T-helper 17 cell (primary cell): ENCODE measurements at places on chromosomes 11 and 22. TPM values are rescaled to one million over a fixed set of nuclear protein-coding genes. Genes with fewer than 3 reads are reported as not detected.

DNA sequence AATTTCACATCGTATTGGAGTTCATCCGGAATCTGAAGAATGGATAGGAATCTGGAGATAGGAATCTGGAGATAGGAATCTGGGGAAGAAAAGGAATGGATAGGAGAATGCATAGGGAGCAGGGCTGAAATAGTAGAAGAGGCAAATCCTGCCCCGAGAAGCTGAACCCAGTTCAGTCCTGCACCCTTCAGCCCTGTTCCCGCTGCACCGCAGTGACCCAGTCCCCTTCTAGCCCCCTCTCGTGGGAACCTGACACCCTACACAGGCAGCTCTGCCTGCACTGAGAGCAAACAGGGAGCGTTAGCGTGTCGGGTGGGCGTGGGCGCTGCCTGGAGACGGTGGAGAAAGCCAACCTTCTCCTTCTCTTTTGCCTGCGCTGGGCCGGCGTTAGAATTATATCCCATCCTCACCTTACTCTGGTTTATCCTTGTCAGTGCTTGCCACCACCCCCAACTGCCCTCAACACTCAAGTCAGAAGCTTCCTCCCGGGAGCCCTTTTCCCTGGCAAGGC is 1.0 kb upstream of the CCKBR start:
- DNase-seq, result no peak

DNA sequence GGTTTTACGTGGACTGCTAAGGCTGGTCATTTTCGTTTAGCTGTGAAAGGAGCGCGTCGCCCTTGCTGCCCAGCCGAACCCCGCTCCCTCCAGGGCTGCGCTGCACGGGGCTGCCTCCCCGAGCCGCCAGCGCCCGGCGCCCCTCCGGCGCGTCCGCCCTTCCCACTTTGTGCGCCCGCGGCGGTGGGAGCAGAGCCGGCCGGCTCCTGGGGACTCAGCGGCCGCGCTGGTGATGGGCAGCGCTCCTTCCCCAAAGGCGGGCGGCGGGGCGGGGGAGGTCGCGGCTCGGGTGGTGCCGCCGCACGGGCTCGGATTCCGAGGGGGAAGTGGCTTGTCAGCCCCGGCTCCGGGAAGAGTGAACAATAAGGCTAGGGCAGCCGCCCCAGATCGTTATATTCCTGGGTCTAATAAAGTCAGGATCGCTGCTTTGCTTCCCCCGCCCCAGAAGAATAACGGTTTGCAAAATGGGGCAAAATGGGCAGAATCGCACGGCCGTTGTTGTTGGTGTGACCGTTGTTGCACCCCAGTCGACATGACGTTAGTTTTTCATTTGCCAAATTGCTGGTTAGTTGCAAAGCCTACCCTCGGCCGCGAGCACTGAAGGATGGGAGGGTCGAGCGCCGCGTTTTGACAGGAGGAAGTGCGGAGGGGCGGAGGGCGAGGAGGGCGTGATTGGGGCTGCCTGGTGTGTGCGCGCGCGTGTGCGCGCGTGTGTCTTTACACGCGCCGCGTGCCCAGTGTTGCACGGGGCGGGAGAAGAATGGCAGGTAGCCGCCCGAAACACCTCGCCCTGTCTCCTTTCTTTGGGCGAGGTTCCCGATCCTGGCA is 745 bp downstream of the NCAM1 start:
- DNase-seq, result no peak

DNA sequence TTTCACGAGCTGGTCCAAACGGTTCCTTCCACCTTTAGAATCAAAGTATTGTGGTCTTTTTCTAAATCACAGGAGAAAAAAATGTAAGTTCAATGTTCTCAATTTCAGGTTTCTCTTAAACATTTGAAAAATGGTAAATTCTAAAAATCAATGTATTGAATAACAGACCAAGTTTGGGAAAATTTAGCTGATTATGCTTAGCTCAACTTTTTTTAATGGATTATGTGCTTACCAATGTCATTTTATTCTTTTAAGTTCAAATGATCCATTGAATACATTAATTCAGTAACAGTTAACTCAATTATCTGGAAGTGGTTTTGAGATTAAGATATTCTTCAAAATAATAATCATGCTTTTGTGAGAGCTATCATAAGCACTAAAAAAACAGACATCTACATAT is 5.1 kb downstream of the PRDM10 start:
- DNase-seq, result no peak

GRCh38 chr11:69217276-69218105 is 61.8 kb downstream of the SMIM38 start:
- DNase-seq, result no peak

- DNase-seq, result no peak
Measured at GRCh38 chr11:15525582-15525981, 410.9 kb downstream of the INSC start.

GRCh38 chr11:44029977-44030911 is 17.5 kb upstream of the ACCSL start:
- DNase-seq, result no peak

DNA sequence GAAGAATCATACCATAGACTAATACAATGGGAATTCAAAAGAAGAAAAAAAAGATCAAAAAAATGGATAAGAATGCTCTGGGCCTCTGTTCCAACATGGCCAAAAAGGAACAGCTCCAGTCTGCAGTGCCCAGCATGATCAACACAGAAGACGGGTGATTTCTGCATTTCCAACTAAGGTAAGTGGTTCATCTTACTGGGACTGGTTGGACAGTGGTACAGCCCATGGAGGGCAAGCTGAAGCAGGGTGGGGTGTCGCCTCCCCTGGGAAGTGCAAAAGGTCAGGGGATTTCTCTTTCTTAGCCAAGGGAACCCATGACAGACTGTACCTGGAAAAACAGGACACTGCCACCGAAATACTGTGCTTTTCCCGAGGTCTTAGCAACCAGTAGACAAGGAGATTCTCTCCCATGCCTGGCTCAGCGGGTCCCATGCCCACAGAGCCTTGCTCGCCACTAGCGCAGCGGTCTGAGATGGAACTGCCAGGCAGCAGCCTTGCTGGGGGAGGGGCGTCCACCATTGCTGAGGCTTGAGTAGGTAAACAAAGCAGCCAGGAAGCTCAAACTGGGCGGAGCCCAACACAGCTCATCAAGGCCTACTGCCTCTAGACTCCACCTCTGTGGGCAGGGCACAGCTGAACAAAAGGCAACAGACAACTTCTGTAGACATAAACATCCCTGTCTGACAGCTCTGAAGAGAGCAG is 428.4 kb downstream of the MN1 start:
- no peak for DNase-seq

- no peak for DNase-seq
Measured at GRCh38 chr11:79189055-79189454, 251.8 kb downstream of the TENM4 start.

- DNase-seq, result no peak
Measured at GRCh38 chr11:70677232-70677916, 279.0 kb downstream of the CTTN start.

DNA sequence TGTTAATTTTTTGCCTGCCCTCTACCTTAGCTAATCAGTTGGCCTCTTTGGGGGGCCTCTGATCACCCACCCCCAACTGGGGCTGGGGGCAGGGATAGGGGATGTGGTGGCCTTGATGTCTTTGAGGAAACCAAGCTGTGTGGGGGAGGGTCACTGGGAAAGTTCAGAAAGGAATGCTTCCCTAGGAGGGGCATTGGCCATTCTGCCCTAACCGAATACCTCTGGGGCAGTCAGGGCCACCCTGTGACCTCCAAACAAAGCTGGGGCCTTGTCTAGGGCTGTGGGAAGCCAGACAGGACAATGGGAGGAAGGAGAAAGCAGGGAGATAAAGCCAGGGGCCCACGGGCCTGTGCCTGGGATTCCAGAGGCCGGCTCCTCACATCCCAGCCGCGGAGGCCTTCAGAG is 97.5 kb downstream of the TSPAN18 start:
- DNase-seq, result no peak

- DNase-seq, result no peak
Measured at GRCh38 chr11:46222490-46223251, 54.8 kb upstream of the CREB3L1 start.

DNA sequence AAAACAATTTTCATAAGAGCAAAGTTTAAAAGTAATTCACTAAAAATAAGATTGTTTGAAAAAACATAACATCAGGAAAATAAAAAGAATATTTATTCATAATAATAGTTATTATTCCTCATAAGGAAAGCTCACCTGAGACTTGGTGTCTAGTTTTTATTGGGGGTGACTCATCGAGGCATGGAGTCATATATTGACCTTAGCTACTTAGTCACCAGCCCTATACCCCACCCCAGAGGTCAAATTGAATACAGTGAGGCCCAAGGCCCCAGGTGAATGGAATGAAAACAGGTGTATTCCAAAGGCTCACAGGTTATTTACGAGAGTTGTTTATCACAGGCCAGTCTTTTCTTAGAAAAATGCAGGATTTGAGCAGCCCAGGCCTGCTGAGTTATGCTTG is 36.9 kb downstream of the CNTF start:
- DNase-seq, result no peak

GRCh38 chr22:46592390-46592872 is 27.8 kb upstream of the GRAMD4 start:
- DNase-seq, result no peak

GRCh38 chr22:49587987-49588386 is 239.7 kb downstream of the BRD1 start:
- DNase-seq, result no peak

- no peak for DNase-seq
Measured at GRCh38 chr22:45586651-45587405, 84.1 kb downstream of the FBLN1 start.

GRCh38 chr22:48494968-48495750 is 1332.5 kb downstream of the BRD1 start:
- DNase-seq, result no peak

RFPL1 gene
- not detected for total RNA-seq

SEC14L6 gene
- not detected for total RNA-seq

DDI1 gene
- total RNA-seq, result not detected

SYT13 gene
- total RNA-seq, result 0.89 TPM

SCGB1D4 gene
- not detected for total RNA-seq

KCTD14 gene
- total RNA-seq, result 0.17 TPM

FOLR3 gene
- total RNA-seq, result not detected

KIRREL3 gene
- not detected for total RNA-seq

PARVG gene
- 94.7 TPM for total RNA-seq

FJX1 gene
- not detected for total RNA-seq
